ENCODE measurements at places on chromosomes 6 and 20. TPM values are rescaled to one million over a fixed set of nuclear protein-coding genes. Genes with fewer than 3 reads are reported as not detected.

The CAPN11 gene
- total RNA-seq = 0.72 TPM

The SMOC2 gene
- 26.1 TPM for total RNA-seq

The TBCC gene
- 44.4 TPM for total RNA-seq

The GPX5 gene
- not detected for total RNA-seq

The PPP1R14C gene
- total RNA-seq = 145 TPM

Measured in lower leg skin (tissue), 4 donors.